ENCODE measurements at places on chromosomes 1 and 21.

DNA sequence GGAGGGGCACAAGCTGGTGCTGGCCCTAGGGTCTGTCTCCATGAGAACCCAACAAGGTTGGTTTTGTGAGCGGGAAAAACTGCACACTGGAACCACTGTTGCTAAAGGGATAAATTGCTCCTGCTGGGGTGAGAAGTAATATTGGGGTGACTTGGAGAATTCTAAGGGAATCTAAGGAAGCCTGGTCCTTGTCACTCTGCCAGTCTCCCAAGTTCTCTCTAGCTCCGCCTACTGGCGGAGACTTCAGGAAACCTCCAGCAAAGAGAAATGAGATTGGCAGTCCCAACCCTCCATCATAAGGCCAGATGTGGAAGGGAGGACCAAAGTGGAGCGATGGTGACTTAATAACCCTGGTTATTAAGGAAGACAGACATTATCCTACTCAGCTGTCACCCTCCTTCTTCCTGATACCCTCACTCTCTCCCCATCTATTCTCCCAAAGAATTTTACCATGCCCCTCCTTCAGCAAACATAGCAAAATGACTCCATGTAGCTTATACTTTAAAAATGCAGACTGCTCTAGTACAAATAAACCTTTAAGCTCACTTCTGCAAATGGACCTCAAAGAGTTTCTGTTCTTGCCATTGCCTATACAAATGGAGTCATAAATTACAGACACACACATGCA, 2.7 kb downstream of the LCE1F start:
- peak; percentile 48 for DNase-seq

- no peak for DNase-seq
Observed at GRCh38 chr1:97352936-97353382, 567.9 kb downstream of the DPYD start.

DNA sequence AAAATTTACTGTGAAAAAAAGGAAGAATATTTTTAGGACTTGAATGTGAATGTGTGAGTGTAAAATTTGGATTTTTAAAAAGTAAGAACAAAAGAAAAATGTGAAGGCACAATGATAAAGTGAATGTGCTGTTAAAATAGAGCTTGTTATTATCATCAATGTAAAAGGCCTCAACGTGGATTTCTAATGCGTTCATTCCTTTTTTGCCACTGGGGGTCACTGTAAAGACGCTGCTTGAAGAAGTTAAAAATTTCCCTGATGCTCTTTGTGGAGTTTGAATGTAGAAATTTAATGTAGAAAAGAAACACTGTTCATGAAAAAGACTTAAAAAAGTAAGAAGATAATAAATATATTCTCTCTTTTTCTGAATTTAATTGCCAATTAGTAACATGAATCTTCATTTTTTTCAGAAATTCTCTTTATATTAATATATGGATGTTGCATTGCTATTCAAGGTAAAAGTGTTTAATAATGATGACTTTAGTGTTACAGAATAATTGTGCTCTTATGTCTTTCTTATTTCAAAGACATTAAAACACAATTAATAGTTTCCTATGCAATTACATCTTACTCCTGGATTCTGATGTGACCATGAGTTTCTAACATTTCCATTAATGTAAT, 161.5 kb downstream of the DNM3 start:
- DNase-seq = peak; percentile 82

DNA sequence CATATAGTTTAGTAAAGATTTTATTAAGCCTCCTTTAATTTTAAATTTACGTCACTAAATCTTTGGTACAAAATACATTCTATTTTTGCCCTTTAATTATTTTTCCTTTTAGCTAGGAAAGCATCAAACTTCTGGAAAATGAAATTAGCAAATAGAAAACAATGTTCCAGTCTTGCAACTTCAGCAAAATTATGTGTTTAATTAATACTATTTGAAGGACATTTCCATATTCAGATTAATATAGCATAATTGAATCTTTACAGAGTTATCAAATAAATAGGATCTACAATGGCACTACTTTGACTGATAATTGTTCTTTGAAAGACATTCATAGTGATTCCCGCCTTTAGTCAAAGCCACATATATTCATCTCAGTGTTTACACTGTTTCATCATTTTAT, 904.2 kb downstream of the KCNT2 start:
- no peak for DNase-seq

DNA sequence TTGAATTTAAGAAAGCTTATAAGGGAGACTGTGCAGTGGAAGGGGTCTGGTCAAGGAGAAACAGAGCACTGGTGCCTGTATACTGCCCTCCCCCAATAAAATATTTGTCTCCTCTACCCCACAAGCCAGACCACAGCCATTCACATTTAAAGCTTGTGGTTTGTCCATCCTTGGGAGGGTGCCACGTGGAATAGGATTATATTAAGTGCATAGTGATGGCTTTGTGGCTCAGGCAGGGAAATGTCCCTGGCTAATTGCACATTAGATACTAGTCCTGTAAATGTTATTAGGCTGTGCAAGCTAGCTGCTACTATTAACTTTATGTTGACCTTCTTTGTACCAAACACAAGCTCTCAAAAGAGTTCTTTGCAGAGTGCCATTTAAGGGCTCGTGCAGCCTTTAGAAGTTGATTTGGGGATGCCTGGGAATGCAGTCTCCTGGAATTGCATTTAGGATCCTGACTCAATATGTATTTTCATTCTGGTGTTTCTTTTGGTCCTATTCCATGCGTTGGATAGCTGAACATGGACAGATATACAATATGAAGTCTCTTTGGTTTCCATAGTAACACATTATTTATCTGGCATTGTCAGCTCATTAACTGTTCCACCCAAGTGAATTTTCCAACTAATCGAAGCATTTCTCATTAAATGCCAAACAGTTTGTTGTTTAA, 210.6 kb downstream of the ROR1 start:
- DNase-seq = no peak

- DNase-seq = no peak
Observed at GRCh38 chr1:174839211-174839610, 160.5 kb upstream of the CACYBP start.

DNA sequence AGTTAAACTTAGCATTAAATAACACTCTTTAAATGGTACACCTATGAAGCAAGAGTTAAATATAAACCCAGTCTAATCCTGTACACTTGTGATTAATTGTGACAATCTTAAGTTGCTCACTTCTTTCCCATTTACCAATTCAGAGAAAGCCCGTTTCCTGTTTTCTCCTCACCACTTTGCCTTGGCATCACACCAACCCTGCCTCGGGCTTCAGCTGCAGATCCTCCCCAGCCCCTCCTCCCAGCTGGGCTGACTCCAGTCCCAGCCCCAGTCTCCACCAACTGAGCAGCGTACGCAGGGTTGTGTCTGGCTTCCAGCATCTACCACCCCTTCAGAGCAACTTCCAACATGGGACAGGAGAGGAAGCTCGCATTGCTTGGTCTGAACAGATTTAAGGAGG, 4.1 kb downstream of the PYCR2 start:
- DNase-seq = peak; percentile 85

- DNase-seq = no peak
Observed at GRCh38 chr1:170471398-170472053, 60.4 kb upstream of the GORAB start.

GRCh38 chr1:77954521-77954920, 24.4 kb downstream of the FUBP1 start:
- DNase-seq = no peak

DNA sequence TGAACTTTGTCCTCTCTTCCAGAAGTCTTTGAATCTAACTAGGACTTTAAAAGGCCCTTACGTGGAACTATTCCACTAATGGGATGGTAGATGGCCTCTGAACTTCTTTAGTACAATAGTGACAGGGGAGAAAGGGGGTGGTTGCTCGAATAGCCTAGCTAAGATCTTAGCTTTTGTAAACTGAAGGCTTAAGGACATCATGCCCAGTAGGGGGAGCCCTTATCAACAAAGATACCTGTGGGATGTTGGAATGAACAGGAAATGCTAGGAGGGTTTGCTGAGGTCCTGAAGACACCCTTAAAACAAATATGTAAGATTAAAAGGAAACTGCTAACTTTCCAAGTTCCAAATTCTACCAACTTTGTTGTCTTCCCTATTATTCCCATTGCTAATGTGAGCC, 33.2 kb downstream of the NHLH2 start:
- peak; percentile 91 for DNase-seq

DNA sequence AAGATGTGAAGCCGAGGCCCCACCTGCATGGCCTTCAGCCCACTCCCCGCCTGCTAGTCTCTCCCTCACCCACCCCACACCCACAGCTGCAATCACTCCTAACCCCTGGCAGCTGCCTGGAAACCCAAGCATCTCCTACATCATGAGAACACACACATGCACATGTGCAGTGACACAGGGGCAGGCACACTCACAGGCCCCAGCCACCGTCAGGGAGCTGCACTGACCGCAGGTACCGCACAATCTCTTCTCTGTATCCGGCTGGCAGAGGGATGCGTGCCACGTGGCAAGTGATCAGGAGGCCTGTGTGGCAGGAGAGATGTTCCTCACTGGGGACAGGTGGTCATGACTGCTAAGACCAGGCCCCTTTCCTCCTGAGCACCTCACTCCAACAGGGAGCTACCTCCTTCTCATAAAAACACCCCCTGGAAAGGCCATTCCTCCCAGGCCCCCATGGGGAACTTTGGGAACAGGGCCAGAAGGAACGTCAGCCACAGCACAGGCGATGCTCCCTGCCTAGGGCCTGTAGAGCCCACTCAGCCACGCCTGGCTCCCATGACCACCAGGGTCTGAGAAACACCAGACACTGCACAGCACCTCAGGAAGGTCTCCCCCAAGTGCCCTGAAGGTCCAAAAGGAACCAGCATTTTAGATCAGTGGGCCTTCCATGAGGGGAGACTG, 6.0 kb downstream of the LSS start:
- no peak for DNase-seq

- DNase-seq = no peak
Observed at GRCh38 chr1:181119093-181119989, 30.8 kb downstream of the IER5 start.

DNA sequence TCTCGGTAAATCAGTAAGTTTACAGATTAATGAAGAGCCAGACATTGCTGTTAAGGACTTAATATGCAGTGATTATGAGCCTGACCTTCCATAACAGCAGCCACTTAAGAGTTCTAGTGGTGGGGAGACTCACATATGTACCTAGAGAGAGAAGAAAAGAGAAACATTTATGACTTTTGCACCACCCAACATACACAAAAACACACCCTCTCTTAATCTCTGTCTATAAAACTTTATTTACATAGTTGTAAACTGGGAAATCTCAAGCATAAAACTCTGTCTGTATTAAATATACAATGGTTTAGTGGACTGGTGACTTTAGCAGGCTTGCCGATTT, 347.4 kb upstream of the ADGRL2 start:
- DNase-seq = no peak

DNA sequence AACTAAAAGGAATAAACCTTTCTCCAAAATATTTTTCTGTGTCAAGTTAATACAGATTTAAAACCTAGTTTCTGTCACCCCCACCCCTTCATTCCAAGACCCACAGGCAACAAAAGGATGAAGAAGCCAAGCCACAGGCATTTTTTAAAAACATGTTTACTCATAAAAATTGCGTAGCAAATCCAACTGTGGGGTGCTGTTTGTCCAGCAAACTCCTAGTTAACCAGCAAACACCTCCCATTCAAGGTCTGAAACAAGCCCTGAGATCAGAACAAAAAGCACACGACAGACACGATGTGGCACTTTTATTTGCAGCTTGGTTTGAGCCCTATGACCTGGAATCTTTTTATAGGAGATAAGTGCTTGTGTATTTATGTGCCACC, 149.9 kb upstream of the CAMK1G start:
- DNase-seq = no peak

- DNase-seq = no peak
Observed at GRCh38 chr1:77594366-77595112, 87.9 kb downstream of the ZZZ3 start.

- DNase-seq = no peak
Observed at GRCh38 chr1:31487143-31487542, 74.1 kb downstream of the SERINC2 start.

GRCh38 chr1:234972411-234973191, 156.0 kb downstream of the TOMM20 start:
- no peak for DNase-seq

DNA sequence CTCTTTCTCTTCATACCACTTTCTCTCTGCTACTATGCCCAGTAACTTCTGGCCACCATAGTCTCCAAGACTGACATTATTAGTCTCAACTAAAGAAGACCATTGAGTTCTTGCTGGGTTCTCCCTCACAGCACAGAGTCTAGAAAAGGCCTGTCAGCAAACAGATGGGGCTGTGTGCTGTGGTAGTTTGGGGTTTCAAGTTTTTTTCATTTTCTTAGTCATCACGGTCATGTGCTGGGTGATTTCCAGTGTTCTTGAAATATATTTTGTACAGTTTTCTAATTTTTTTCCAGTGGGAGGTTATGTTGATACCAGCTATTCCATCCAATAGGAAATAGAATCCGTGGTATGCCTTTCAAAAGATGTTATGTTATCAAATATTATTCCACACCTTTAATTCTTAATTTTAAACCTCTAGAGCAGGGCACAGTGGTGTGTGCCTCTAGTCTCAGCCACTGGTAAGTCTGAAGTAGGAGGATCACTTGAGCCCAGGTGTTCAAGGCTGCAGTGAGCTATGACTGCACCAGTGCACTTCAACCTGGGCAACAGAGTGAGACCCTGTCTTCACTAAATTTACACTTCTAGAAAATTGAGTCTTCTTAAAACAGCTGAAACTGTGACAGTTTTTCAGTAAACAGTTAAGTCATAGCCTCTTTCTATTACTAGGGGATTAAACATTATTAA, 8.3 kb downstream of the CFHR2 start:
- DNase-seq = no peak

- no peak for DNase-seq
Observed at GRCh38 chr1:41805771-41806471, 112.8 kb downstream of the HIVEP3 start.

GRCh38 chr1:212686591-212686990, 13.0 kb downstream of the BATF3 start:
- DNase-seq = no peak

- no peak for DNase-seq
Observed at GRCh38 chr1:66000033-66000637, 207.4 kb downstream of the PDE4B start.

- DNase-seq = no peak
Observed at GRCh38 chr1:226603022-226603857, 54.7 kb downstream of the STUM start.

GRCh38 chr1:97157991-97158390, 436.4 kb downstream of the PTBP2 start:
- DNase-seq = no peak

DNA sequence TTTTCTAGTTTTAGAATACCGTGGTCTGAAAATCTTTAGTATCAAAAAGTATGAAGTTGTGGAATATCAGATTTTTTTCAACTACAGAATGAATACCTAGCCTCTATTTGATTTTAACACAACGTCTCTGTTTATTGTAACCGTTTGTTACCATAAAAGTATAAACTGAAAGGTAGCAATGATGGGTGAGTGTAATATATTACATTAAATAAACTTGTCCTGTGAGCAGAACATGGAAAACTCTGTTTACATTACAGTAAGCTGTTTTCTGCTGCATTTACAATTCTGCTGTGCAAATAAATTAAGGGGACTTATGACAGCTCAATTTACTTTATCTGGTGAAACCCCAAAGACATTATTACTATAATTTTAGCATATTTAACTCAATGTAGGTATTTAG, 62.5 kb downstream of the CHRM3 start:
- DNase-seq = no peak

All from hematopoietic multipotent progenitor cell treated with erythropoietin and hydrocortisone succinate and interleukin-3 and kit ligand, for 6 days (in vitro differentiated cells).